AG20443 (cell line): ENCODE measurements at places on chromosomes 7 and 10.

DNA sequence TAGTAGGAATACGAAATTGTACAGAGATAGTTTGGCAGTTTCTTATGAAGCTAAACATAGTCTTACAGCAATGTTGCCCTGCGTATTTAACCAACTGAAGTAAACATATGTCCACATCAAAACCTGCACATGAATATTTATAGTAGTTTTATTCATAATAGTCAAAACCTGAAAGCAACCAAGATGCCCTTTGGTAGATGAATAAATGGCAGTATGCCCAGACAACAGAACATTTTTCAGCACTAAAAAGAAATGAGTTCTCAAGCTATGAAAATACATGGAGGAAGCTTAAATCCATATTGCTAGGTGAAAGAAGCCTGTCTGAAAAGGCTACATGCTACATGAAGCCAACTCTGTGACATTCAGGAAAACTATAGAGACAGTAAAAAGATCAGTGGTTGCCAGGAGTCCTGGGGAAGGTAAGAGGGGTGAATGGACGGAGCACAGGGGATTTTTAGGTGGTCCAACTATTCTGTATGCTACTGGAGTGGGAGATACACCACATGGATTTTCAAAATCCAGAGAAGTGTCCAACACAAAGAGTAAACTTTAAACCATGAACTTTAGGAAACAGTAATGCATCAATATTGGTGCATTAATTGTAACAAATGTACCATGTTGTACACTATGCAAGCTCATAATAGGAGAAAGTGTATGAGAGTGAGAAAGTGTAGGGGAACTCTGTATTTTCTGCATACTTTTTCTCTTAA is 17.6 kb downstream of the GPRIN2 start:
- no peak for DNase-seq

DNA sequence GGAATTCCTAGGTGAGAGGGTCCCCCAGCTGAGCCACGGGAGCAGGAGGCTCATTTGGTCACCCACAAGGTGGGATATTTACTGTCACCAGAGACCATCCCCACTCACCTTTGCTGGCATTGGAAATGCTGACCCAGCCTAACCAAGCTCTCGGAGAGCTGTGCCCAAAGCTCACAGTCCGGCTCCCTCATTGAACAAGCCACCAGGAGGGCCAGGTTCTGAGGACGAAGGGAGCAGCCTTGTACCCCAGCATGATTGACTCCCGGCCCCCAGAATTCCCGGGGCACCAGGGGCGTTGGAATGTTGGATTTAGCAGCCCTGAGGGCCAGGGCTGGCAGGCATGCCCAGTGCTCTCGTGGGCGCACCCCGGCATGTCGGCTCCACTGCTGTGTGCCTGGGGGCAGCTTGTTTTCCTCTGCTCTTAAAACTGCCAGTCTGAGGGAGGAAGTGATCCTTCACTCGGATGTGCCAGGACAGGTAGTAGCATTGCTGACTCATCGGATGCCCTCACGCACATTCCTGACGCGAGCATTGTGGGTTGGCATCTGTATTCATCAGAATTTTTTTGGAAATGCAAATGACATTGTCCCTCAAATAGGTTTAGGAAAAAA is 23.3 kb downstream of the CLIP2 start:
- DNase-seq = no peak

DNA sequence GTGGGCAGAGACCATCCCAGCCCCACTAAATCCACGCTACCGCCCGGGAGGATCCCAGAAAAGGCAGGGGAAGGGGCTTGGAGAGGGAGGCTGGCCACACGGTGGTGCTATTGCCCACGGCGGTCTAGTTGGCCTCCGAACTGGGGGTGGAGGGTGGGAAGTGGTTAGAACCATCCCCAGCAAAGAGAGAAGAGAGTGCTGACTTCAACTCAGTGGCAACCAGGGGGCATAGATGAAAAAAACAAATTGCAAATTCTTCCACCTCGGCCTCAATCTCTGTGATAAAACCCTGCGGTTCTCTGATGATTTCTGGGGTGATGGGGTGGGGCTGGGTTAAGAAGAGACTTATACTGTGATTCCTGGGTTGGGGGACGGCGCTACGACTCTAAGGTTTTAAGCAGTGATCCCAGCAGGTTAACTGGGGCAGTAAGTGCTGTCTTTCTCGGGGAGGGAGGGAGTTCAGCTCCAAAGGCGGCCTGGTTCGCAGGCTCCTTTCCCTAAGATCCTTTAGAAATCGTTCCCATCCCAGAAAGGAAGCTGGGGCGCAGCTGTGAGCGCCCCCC is 154.5 kb upstream of the LYZL2 start:
- peak; percentile 91 for DNase-seq

- DNase-seq = peak; percentile 85
These were observed 1.0 kb downstream of the PRR15 start for GRCh38 chr7:29564496-29565223.

- no peak for DNase-seq
These were observed 1.7 kb downstream of the NKX6-2 start for GRCh38 chr10:132783940-132784865.

DNA sequence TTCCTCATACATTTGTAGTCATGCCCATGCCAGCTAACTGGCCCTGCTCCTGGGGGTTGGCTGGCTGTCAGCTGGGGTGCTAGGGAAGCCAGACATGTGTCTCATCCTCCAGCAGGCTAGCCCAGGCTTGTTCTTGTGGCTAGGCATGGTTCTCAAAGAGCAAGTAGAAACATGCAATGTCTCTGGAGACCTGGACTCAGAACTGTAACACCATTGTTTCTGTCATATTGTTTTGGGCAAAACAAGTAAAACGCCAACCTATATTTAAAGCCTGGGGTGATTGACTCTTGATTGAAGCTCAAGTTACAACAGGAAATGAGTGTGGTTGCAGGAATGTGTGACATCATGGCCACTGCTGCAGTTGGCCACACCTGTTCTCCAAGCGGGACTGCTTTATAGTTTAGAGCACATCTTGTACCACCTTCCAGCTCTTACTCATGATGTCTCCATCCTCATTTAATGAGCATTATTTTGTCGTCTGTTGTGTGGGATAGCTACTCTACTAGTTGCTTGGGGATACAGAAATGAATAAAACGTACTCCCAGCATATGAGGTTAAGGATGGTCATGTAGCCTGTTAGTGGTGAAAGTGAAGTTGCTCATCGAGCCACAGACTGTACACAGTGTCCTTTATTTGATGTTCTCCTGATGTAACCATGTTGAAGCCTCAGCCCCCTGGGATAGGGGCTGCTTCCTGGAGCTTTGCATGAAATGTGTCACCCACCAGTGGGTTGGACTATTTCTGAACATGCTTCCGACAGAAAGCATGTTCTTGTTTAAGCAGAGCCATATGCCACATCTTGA is 168.4 kb downstream of the SORCS3 start:
- DNase-seq = no peak

DNA sequence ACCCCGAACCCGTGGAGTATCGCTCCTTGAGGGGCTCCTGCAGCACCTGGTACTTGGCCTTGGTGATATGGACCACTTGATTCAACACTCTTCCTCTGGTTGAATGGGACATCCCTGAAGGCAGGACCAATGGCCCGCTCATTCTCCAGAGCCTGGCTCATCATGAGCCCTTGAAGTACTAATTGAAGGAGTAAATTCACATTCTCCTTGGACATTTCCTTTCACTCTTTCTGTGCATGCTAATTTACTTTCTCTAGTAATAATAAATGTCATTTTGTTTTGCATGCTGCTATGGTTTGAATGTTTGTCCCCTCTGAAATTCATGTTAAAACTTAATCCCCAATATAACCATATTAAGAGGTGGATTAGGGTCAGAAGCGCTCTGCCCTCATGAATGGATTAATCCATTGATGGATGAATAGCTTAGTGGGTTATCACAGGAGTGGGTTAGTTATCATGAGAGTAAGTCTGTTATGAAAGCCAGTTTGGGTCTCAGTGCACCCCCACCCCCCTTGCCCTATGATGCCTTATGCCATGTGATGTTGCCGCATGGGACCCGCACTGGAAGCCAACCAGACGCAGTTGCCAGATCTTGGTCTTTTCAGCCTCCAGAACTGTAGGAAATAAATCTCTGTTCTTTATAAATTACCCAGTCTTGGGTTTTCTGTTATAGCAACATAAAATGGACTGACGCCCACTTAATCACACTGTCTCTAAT is 23.8 kb downstream of the FGFBP3 start:
- DNase-seq = no peak

- no peak for DNase-seq
These were observed 386.1 kb upstream of the LRGUK start for GRCh38 chr7:133741078-133741477.

- no peak for DNase-seq
These were observed 331.3 kb downstream of the AUTS2 start for GRCh38 chr7:69929622-69930021.

DNA sequence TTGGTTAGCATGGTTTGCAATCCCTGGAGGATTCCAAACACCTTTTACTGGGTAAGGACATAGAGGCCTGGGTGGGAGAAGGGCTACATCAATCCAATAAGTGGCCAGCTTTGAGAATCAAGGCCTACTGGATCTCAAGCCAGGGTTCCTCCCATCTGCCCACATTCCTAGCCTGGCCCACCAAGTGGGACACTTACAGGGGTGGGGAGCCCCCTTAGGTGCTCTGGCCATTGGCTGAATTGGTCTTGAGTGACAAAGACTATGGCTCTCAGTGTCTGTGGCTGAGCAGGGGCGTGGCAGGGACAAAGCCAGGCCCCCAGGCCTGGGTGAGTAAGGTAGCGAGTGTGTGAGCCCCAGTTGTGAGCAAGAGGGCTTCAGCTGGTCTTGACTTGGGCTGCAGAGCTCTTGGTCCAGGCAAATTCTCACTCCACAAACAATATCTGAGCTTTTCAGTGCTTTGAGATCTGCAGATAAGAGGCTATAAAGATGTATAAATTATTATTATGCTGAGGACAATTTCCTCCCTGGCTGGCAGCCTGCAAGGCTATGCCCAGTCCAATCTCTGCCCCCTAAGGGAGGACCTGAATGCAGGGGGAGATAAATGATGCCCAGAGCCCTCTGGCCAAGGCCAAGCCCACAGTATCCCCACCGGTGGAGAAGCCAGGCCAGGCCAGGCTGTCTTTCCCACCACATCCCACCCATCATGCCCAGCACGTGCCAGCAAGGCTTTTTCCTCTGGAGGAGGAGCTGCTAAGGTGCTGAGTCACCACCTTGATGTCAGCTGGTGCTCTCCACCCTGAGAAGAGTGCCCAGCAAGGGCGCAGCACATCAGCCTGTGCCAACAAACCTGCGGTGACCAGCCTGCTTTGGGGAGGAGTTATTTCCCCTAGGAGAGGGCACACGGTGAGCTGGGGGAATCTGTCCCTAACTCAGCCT is 80.7 kb upstream of the DUSP5 start:
- DNase-seq = no peak

DNA sequence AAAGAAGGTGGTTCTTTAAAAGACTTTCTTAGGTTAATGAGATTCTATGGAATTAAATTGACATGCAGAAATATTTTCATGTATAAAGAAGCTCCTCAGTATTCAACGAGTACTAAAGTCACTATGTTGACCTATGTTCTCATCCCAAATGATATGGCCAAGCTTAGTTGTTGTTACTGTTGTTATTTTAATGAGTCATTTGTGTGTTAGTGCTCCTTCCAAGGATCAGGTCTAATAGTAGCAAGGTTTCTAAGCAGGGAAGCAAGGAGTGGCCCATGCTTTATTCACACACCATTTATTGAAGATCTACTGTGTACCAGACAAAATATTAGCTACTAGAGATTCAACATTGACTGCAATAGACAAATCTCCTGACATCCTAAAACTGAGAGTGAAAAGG is 41.9 kb downstream of the LRRN3 start:
- no peak for DNase-seq

GRCh38 chr10:84375881-84376280 is 47.5 kb downstream of the CCSER2 start:
- DNase-seq = no peak

GRCh38 chr10:76432016-76433012 is 1000.9 kb downstream of the LRMDA start:
- DNase-seq = peak; percentile 90

GRCh38 chr10:27153845-27154193 is 365 bp downstream of the YME1L1 start:
- DNase-seq = no peak

GRCh38 chr10:60422809-60423208 is 33.1 kb upstream of the ANK3 start:
- no peak for DNase-seq

GRCh38 chr7:77569514-77570232 is 32.6 kb downstream of the PTPN12 start:
- DNase-seq = no peak

DNA sequence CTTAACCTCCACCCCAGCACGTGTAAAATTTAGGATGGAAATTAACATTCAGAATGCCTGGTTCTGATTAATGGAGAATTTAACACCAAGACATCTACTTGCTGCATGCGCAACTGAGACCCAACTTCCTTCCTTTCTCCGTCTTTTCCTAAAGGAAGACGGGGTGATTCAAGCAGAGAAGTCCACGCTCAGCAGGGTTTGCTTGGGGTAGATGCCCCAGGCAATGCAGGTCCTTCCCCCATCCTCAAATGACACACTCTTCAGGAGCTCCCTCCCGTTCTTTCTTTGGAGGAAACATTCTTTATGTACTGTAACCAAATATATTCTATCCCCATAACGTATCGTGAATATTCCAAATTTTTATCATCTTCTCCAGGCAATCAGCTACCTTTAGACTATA is 47.0 kb downstream of the FAM171A1 start:
- no peak for DNase-seq

DNA sequence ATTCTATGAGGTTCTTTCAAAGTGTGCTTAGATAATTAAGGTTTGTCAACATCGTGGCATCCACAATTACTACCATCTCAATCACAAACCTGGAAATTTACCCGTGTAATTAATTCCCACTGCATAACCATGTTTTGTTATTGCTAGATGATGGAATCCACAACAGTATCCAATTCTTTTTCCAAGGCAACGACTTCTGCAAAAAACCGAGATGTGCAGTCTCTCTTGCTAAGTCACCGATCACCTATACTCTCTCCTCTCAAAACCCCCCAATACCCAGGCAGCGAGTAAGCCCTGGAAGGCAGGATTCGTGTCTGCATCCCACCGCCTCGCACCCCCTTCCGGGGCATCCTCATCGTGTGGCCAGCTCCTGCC is 678 bp upstream of the EIF4H start:
- no peak for DNase-seq

DNA sequence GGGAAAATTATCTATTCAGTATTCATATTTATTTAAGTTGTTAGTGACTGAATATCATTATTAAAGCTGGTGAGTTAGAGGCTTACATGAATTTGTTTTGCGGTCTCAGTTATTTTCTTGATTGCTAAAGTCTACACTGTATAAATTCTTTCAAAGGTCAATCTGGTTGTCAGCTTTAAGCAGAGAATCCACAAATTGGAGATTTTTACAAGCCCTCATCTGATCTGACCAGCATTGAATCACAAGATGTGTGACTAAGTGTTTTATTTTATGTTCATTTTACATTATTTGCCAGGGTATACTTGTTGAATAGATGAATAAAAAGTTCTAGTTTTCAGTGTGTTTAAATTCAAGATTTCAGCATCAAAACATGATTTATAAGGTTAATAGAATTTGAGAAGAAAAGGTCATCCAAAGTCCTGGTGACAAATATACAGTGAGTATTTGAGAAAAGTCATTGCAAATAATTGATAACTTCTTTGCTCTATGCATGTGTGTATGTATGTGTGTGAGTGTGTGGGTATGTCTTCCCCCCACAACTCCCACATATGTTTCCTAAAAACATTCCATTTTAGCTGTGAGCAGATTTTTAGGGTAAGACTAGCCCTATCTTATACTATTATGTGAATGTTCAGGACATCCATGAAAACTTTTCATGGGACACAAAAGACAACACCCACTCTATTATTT is 4.4 kb downstream of the SEMA3A start:
- DNase-seq = no peak

GRCh38 chr7:82699773-82700186 is 256.2 kb upstream of the CACNA2D1 start:
- no peak for DNase-seq

- no peak for DNase-seq
These were observed 97.5 kb downstream of the CXCL12 start for GRCh38 chr10:44287408-44287807.
